ENCODE measurements at places on chromosomes 1 and 21.

DNA sequence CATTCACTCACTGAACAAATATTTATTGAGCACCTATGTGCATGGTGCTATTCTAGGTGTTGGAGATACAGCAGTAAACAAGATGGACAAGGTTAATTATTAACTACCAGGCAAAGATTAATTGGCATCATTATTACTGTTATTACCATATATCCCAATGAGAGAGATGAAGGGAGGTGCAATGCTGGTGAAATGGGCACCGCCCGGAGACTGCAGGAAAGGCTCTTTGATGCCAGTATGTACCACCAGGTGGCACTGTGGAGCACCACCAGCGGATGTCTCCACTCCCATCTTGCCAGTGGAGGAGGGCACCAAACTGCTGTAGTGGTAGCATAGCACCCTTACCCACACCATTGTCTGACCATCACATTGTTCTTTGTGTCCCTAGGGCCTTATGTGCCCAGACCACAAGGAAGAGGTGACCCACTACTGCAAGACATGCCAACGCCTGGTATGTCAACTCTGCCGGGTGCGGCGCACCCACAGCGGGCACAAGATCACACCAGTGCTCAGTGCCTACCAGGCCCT, 3.0 kb downstream of the TRIM46 start:
- DNase-seq, result peak; percentile 93

DNA sequence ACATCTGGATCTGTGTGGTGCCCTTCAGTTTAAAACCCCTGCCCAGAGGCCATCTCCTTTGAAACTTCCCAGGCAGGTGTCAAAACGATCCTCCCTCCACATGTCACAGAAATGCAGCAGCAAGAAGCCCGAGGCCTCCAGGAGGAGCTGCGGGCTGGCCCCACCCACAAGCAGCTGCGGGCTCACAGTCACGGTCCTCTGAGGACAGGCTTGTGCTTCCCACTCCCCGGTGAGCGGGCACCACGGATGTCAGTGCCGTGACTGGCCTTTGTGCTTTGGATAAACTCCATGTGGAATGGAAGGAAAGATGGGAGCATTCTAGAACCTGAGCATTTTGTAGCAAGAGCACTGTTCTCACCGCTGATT, 65.8 kb downstream of the SIK1 start:
- DNase-seq, result peak; percentile 65

DNA sequence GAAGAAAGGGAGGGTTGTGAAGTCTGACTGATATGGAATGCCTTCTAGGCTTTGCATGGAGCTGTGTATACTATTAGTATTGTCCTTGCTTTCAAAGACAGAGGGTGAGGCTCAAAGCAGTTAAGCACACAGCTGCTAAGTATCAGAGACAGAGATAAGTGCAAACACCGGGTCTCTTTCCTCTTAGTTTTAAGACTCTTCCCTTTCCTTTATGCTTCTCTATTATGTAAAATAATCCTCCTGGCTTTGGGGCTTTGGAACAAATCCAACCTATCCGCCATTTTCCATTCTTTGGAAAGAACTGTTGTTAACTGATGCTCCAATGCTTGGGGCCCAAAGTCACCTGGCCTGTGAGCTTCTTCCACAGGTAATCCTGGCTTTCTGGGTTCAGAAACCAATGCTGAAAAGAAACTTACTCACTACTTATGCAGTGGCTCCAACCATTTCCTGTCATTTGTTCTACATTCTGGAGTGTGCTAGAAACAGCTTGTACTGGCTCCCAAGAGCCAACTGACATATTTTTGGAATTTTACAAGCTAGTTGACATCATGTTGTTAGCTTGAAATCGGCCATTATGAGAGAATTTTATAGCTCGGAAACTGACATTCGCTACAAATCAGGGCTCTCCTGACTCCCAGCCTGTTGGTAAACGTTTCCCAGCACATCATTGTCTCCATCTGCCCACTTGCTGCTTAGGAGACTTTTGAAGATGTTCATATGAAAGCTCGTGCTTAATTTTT, 67.5 kb downstream of the DNTTIP2 start:
- peak; percentile 29 for DNase-seq

GRCh38 chr1:55476445-55477015, 261.4 kb upstream of the USP24 start:
- no peak for DNase-seq

DNA sequence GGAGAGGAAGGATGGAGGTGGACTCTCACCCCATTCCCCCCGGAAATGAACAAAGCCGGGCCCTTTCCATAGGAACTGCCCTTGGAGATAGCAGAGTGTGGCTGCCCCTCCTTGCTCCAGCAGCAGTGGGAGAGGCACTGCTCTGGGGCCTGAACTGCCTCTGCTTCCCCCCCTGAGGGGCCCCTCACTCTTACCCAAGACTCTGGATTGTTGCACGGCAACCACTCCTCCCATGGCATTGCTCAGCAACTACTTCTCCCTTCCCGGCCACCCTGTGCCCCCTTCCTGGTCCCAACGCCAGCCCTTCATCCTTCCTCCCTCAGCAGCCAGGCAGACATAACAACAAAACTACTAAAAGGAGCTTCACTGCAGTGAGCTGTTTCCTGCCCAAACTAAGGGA, 3.0 kb upstream of the ACKR1 start:
- DNase-seq, result no peak

DNA sequence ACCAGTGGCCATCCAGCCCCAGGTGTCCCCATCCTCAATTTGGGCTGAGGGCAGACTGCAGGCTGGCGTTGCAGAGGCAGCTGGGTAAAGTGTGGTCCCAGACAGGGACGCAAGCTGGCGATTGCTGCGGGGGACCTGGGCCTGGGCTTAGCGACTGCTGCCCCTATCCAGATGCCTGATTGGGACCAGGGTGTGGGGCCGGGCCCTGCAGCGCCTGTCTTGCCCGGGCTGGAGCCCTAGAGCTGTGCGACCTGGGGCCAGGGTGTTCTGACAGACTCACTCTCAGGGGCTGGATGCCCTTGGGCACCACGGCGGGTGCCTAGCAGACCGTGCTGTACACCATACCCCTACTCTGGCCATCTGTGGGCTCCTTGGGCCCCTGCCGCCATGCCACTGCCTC, 16.2 kb upstream of the FAAP20 start:
- DNase-seq, result no peak

- peak; percentile 83 for DNase-seq
These were observed 20.3 kb upstream of the SLC26A9 start for GRCh38 chr1:205963352-205964155.

DNA sequence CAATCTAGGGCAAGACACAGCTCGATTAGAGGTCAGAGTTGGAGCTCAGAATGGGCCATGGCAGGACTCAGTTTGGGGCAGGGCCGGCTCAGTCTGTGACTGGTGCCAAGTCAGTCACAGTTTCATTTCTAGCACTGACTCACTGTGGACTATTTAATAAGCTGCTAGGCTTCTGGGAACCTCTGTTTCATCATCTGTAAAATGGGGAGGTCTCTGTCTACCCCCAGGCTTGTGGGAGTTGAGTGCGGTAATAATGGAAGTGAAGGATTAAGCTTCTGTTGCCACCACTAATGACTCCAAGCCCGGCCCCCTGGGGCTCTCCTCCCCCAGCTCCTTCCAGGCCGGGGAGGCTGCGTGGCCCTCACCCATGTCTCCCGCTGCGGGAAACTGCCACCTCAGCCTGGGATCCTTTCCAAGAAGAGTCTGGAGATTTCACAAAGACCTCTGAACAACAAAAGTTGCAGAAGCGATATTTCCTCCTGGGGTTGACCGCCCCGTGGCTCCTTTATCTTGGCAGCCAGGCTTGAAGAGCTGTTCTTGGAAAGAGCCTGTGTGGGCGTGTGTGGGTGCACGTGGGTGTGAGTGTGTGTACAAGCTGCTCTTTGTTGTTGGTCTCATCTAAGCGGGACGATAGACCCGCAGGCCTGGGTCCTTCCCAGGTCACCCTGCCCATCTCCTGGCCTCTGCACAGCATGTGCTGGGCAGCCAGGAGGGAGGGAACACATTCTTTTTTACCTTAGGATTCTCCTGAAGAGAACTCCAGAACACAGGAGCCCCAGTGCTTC, 29.1 kb downstream of the KNCN start:
- DNase-seq, result peak; percentile 79

DNA sequence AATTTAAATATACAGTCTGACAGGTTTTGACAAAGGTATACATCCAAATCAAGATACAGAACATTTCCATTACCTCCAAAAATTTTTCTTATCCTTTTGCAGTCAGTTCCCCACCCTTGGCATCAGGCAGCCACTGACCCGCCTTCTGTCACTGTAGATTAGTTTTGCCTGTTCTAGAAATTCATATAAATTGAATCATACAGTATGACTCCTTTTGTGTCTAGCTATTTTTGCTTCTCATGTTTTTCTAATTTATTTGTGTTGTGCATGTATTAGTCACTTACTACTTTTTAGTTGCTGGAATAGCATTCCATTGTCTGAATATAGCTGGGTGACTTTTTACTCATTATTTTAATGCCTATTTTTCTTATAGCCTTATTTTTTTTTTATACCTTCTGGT, 3.8 kb downstream of the UTP25 start:
- peak; percentile 32 for DNase-seq

DNA sequence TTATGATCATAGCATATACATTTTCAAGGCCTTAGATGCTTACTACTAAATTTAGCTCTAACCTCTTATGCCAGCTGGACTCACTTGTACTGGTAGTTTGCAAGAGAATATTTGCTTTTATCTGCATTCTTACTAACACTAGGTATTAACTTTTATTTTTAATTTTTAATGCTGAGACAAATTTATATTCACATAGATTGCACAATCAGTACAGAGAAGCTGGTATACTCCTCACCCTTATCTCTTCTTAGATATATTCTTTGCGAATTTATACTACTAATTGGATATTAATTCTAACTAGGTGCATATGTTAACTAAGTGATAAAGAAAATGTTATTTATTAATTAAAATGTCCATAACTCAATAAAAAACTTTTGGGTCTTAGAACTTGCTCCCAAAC, 561.8 kb upstream of the PRMT6 start:
- no peak for DNase-seq

DNA sequence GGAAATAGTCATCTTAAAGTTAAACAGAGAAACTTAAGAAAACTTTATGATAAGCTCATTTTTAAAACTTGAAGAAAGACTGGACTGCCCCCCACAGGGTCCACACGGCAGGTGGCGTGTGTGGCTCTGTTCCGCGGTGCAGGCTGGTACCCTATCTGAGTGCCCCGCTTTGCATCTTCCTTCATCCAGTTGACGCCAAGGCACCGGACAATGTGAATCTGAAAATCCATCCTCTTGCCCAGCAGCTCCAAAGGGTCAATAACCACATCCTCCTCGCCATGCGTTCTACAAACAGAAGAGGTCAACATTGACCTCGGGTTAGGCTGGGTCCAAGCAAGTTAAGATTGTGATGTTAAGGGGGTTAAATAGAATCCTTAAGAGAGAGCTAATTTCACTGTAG, 54.5 kb downstream of the SCCPDH start:
- no peak for DNase-seq

- DNase-seq, result no peak
These were observed 836.5 kb upstream of the CXADR start for GRCh38 chr21:16676391-16676790.

- DNase-seq, result peak; percentile 53
These were observed 12.6 kb upstream of the ADORA3 start for GRCh38 chr1:111516005-111516535.

DNA sequence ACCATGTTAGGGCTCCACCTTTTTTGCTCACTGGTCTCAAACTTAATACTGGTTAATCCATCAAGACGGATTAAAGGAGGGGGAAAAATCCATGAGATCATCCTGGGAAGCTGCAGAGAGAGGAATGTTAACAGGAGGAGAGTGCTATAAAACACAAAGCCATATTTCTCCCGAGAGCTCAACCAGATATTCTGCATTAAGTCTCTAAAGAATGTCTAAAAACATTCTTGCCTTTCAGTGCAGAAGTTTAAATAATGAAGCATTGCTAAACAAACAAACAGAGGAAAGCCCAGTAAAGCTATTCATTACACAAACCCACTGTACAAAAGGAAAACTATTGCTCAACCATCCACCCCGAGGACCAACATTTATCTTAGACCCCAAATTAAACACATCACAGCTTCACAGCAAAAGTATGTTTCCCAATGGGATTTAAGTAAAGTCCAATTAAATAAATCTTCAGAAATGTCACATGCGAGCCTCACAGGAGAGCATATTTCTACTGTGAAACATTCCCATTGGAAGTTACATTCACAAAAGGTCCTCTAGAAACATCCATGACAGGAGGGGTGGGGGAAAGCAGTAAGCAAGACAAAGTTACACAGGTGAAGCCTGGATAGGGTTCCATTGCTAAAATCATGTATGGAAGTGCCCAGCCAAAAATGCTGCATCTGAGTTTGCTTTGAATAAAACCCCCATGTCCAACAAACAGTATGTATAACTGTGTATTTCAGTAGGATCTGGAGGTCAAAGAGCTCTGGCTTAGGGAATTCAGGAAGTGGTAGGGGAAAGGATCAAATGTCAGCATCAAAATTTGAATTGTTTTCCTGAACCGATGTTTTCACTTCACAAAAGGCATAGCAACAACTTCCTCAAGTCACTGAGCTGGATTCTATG, 23.3 kb downstream of the DUSP10 start:
- DNase-seq, result peak; percentile 74

DNA sequence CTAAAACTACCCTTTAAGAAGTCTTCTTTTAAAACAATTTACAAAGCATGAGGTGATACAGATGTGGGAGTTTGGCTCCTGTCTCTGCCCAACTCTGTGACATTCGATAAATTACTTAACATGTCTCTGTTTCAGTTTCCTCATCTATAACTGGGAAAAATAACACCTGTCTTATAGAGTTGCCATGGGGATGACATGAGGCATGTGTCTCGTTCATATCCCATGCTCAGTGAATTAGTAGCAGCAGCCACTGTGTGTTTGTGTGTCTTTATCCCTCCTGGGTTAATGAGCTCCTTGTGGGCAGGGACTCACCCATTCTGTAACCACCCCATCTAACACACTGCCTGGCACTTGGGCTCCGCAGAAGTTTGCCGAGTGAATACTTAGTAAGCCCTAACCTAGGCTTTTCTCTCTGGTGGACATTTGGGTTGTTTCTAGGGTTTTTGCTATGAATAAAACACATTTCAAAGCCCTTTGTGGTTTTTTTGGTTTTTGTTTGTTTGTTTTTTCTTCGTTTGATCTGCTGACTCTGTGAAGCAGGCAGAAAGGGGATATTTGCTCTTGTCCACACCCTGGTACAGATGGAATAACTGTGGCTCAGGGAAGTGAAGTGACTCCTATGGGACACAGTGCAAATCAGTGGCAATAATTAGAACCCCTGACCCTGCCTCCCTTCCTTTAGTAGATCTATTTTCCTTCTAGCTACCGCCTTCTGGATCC, 797 bp upstream of the KCNJ9 start:
- DNase-seq, result no peak

DNA sequence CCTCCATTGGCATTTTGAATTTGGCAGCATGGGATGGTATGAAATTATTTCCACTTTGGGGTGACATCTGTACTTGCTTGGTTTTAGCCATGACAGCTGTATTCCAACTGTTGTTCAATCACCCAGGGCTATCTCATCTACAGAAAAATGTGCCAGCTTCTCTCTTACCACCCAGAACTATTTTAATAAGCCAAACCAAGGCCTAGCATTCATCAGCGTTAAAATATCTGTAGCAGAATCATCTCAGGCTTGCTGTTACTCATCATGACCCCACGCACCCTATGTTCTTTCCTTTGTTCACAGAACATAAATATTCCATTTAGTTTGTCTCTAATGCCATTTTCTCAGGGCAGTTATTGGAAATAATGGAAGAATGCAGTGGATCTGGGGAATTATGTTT, 49.8 kb downstream of the GIPC2 start:
- peak; percentile 43 for DNase-seq

All from AG20443 (cell line).